ENCODE measurements at places on chromosomes 2 and 18.

DNA sequence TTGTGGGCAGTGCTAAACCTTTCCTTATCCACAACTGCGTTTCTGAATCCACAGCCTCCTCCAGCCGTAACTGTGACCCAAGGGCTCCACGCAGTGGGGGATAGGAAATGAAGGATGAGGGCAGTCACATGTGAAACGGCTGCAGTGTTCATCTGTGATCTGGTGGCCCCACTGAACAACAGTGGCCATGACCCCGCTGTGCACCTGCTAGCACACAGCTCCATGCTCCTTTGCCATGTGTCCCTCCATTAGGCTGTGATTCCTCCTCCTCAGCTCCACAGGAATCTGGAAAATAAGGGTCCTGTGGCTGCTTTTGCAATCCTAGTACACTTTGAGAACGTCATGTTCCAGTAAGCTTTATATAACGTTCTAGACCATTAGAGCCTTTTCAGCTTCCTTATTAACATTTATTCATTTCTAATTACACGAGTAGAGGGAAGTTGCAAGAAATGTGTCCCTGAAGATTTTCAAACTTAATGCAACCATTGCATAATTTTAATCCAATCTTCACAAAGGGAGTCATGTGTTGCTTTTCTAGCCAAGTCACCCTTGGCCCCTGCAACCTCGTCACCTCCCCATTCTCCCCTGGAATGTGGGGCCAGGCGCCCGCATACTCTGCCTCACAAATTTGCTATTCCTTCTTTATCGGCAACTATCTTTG is 7.1 kb upstream of the NAPG start:
- DNase-seq, result no peak

DNA sequence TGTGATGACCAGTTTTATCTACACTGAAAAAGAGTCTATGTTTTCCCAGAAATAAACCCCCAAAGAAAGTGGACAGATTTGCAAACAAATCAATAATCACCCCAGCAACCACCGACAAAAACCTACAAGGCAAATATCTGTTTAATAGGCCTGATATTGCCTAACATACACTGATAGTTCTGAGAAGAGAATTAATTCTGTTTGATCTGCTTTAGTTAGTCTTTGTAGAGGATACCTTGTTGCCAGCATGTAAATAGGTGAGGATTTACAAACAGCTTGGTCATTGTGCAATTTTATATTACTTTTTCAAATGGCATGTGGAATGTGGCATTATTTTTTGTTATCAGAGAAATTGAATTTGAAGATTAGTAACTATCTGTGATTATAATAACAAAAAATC is 86.5 kb downstream of the DCC start:
- no peak for DNase-seq

DNA sequence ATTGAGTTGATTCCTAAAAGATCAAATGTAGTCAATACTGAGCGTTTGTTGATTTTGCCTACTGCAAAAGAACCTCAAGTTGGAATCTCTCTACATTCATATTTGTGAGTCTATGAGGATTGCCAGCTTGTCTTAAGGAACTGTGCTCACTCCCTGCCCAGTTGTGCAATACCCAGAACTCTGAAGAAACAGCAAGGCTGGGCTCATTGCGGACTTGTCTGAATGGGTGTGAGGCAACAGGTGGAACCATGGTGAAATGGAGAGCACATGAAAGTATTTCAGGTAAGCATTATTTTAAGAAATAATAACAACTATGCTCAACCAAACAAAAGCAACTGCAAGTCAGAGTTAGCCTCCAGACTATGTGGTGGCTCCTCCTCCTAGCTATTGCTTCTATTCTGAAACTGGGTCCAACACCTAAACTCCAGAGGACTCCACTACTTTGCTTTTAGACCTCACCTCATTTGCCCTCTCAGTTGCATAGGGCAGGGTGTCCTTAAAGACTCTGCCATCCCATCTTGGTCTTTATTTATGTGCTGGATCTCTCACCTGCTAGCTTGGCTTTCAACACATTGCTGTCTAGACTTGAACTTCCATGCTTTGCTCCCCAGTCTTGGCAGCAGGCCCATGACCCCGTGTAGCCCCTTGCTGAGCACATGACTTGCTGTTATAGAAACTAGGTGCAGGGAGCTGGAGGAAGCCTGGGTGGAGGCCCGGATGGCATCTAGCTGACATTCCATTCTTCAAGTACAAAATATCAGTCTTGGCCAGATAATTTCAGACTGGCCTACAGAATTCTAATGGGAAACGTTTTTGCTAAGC is 94.8 kb upstream of the ARL5A start:
- DNase-seq, result no peak

DNA sequence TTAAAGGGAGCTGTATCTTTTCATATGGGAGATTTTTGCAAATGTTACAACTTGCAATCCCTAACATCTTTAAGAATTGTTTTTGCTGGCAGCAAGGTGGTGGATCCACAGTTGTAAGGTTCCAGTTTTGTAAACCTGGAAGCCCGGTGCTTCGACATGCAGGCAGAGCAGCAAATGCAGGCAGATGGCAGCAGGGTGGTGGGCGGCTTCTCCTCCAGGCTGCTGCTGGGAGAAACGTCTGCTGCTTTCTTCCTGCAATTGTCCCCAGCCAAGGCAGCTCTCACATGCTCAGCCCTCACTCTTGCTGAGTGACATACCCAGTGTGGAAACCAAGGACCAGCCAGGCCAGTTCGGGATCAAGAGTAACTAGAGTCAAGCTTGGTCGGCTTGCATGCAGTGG is 166.0 kb downstream of the SEPTIN10 start:
- no peak for DNase-seq

GRCh38 chr18:36527051-36527450 is 229.5 kb downstream of the FHOD3 start:
- DNase-seq, result no peak

Measured in T follicular helper cell (primary cell).